Posterior vena cava (tissue), 2 donors: ENCODE measurements at places on chromosomes 7 and 10.

GRCh38 chr10:79629955-79630327 is 19.2 kb downstream of the SFTPA1 start:
- DNase-seq: peak; percentile 54

GRCh38 chr10:46096909-46097575 is 51.0 kb upstream of the MSMB start:
- DNase-seq: no peak

DNA sequence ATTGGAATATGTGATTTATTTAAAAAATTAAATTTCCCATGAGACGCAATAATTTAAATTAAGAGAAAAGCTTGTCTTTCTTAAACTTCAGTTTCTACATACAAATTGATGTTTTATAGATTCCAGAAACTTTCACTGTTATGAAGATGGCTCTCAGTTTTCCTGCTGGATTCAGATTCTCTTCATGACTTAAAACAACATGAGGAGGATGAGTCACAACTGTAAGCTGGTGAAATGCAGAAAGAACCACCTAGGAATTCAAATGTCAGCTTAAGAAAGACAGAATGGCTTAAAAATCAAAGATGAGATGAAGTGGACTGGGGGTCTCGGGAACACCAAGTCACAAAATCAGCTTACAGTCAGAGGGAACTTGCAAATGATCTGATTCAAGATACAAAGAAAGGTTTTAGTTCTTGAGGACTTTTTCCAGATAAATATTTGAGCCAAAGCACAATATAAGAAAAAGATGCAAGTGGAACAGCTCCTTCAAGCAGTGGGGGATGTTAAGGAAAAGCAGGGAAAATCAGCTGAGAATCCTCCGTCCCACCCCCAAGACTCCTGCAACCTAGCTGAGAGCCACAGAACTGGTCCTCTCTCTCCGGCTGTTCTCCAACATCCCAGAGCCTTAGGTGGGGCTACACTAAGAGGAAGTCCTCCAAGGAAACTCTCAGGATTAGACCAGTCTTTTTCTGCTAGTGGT is 279.8 kb downstream of the KCNMA1 start:
- no peak for DNase-seq

- no peak for DNase-seq
Measured at GRCh38 chr10:17455015-17455520, 673 bp upstream of the ST8SIA6 start.

DNA sequence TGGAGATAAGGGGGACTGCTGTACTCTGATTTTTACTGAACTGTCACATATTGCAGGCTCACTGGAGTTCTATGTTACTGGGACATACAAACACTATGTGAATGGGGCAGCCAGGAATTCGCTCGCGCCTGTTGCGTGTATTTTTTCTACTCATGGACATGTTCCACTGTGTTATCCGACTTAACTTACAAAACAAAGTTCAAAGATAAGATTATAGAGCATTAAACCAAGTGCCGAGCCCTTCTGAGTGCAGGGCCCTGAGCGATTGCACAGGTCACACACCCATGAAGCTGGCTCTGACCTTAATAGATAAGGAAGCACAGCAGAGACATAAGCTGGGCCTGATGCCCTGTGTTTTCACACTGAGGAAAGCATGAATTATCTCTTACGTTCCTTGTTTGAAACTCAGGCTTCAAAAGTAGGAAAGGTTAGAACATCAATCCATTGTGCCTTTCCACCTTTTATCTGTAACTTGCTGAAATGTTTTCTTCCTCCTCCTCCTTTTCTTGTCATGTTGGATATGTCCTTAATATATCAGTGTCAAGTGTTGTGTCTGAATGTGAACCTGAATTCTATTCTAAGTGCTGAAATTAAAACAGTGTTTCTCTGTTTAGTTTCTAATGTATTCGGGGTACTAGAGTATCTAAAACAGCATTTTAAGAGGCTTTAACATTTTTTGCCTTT is 273.8 kb downstream of the AUTS2 start:
- DNase-seq: no peak

GRCh38 chr7:88835147-88835728 is 39.7 kb upstream of the TEX47 start:
- no peak for DNase-seq

DNA sequence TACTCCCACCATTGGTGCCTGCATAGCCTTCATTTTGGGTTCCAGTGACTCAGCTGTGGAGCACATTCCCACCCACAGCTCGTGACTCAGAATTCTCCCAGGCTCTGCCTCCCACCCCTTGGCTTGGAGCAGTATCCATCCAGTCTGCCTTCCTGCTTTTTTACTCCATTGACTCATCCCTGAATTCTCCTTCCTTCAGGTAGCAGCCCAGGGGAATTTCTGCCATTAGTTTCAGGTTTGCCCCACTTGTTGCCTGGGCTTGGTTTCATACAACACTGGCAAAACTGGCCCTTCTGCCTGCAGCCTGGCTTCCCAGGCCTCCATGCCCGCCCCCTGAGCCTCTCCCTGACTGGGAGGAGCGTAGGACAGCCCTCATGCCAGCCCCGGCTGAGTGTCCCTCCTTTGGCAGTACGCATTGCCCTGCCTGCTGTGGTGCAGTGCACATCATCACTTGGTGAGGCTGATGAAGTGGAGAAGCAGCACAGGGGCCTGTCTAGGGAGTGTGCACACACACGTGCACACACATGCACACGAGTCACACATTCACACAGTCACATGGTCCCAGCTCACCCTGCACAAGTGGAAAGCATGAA is 55.0 kb downstream of the SNX10 start:
- DNase-seq: no peak

DNA sequence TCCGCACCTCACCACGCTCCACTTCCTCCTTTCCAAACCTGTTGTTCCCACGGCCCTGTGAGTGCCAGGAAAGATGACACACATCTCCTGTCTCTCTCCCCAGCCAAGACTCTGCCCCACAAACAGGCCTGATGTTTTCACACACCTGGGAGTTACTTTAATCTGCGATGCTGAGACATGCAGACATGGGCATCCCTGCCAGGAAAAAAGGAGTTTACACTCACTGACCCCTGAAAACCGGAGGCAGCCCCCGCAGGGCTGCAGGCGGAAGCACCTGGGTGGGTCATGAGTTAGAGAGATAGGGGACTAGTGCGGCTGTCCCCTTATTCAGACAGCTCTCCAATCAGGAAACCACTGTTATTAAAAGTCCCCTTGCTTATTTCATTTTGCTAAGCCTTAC is 106.4 kb upstream of the CARD11 start:
- peak; percentile 38 for DNase-seq

DNA sequence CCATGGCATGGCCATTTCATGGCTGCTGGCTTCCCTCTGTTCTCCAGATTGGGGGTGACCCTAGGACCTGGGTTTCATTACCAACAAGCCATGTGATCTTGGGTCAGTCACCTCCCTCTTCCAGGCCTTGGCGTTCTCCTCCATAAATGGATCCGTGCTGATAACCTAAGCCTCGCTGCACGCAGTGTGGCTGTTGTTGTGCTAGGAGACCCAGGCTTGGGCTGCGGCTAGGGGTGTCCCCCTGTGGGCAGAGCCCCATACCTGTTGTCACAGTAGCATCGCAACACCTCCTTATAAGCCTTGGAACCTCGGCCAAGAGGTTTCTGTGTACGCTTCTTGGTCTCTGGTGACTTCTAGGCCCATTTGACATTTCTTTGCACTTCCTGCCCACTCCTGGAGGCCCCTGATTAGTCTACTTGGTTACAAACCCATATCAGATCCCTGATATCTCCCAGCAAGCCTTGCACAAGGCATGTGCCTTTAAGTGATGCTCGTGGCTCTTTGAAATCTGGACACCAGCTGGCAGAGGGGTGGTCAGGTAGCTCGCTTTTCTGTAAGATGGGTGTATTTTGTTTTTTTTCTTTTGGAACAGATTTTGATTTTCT is 23.6 kb downstream of the ZMIZ1 start:
- no peak for DNase-seq
